ENCODE measurements at places on chromosomes 2 and 18.

- DNase-seq, result no peak
Observed at GRCh38 chr2:95005726-95006125, 19.8 kb upstream of the MAL start.

DNA sequence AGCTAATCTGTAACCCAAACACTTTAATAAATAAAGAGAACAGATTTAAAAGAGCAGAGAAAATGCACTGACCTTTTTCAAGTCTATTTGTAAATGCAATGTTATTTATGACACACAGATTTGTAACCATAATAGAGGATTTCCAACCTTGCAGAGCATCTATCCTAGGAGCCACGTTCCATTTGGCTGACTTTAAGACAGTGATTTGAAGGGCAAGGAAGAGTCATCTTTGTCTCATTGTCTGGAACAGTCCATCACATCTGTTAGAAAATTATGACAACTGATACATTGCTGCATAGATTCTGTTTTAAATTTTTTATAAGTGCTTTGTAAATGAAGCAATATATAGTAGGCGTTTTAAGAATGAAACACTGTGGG, 90.8 kb upstream of the L3MBTL4 start:
- DNase-seq, result no peak

DNA sequence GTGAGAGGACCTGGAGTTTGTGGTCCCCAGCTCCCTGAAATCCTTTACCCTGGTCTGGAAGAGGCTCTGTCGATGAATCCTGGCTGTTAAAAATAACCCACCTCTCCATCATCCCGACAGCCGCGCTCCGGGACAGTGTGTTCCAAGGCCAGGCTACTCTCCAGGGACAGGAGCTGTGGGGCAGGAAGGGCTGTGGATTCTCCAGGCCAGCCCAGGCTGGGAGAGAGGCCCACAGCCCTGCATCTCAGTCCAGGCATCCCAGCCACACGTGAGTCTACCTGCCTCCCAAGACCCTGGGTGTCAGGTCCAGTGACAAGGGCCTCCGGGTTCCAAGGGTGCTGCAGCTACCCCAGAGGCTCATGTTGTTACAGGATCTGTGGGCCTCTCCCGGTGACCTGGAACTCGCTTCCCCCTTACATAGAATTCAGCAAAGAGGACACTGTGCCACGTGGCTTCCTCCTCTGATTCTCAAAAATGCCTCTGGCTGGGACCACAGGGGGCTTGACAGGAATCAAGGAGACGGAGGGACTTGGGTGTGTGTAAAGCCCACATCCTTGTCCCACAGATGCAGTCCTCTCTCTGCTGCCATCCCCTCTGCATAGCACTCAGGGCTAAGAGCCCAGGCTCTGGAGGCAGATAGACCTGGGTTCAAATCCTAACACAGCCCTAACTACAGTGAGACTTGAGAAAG, 17.3 kb downstream of the ADRA2B start:
- DNase-seq, result no peak

GRCh38 chr2:36561237-36561944, 36.6 kb downstream of the FEZ2 start:
- peak; percentile 67 for DNase-seq

- DNase-seq, result no peak
Observed at GRCh38 chr2:99200076-99200800, 19.3 kb downstream of the MRPL30 start.

DNA sequence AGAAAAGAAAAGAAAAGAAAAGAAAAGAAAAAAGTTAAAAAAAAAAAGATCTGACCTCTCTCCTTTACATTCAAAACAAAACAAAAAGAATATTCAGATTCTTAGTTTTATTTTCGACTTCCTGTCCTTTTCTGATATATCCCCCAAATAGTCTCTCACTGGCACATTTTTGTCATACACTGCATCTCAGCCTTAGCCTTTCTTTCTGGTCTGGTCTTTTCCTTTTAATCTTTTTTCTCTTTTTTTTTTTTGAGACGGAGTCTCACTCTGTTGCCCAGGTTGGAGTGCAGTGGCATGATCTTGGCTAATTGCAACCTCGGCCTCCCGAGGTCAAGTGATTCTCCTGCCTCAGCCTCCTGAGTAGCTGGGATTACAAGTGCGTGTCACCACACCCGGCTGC, 1.6 kb upstream of the RIOK3 start:
- DNase-seq, result no peak

DNA sequence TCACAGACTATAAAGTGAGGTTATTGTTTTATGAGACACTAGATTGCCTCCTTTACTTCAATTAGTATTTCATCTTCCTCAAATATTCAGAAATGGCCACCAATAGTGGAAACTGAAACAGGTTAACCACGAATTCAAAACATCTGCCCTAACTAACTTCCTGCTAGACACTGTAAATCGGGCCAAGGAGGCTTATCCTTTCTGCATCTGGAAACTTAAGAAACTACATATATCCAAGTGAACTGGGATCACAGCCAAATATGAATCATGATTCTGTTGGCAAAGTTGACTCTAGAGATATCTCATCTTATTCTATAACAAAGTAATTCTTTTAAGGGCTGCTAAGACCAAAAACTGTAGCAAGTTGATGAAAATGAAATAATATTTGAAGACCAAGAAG, 136.6 kb upstream of the ZC3H15 start:
- DNase-seq, result peak; percentile 45

GRCh38 chr2:75035444-75036353, 77.3 kb downstream of the POLE4 start:
- no peak for DNase-seq

DNA sequence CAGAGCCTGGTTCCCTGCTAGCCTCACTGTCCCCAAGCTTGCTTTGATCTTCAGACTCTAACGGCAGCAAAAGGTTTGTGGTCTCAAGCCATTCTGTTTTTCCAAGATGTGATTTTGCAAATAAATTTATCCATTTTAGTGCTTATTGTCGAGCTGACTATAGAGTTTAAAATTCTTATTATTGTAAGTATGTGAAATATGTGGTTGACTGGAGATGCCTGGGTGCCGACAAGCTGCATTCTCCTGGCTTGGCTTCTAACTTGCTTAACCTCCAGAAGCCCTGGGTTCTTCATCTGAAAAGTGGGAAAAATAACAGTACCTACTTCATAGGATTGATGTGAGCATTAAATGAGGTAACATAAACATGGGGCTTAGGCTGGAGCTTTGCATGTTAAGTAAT, 9.9 kb upstream of the EDAR start:
- DNase-seq, result peak; percentile 17

- no peak for DNase-seq
Observed at GRCh38 chr18:44156126-44156525, 524.6 kb upstream of the SETBP1 start.

DNA sequence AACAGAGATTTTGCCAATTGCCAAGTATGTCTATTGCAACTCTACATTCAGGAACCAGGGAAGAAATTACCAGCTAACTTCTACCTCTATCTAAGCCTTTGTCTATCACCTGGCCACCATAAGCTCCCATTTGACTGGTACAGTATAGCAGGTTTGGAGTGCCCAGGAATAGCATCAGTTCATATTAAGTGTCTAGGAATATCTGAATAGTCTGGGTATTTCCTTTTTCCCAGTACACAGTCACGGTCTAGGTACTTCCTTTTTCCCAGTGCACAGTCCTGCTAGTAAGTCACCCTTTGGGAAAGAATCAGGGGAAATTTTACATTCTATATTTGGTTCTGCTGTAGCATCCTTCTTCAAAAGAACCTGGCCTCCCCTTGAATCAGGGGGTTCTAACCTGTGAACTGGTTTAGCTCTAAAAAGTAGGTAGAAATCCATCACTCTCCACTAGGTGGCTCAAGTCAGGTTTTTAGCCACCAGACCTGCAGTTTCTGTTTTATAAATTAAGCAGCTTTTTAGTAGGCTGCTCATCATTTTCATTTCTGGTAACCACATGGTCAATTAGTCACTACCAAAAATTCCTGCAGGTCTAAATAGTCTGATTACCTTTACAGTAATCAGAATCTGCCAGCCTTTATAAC, 49.3 kb upstream of the DNAJC10 start:
- no peak for DNase-seq

GRCh38 chr2:155033652-155034051, 335.2 kb downstream of the KCNJ3 start:
- DNase-seq, result no peak

DNA sequence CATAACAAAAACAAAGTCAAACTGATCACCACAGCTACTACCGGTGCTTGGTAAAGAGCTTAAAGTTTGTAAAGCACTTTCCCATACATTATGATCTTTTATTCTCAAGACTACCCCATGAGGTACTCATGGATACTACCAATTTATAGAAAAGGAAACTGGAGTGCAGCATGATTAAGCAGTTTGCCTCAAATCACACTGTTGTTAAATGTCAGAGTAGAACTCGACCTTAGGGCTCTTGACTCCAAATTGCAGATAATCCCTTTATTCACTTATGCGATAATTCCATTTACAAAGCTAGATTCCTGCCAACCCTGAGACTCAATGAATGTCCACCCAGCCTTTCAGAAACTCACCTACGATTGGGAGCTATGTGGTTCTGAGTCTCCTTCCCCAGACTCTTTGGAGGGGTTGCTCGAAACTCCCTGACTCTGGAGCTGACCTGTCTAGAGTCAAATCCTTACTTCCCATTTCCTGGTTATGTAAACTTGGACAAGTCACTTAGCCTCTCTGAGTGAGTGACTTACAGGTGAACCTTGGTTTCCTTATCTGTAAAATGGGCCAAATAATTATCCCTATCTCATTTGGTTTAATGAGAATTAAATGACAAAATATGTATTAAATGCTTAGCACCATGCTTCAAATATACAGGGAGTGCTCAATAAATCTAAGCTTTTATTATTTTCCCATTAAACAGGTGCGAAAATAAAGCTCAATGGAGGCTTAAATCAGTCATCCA, 47.4 kb downstream of the PSD4 start:
- no peak for DNase-seq

DNA sequence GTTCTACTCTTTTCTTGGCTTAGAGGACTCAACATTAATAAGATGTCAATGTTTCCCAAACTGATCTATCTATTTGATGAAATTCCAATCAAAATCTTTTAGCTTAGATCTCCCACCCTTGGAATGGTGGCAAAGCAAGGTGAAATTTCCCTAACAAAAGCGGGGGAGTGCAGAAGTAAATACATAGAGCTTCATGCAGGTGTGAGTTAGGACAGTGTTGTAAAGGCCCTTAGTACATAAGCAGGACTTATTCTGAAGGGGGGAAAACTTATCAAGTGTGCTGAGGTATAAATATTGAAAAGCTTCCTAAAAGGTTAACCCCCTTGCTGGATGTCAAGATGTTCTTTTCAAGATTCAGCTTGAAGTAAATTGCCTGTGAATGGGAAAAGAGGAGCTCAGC, 608.6 kb upstream of the CELF4 start:
- no peak for DNase-seq

DNA sequence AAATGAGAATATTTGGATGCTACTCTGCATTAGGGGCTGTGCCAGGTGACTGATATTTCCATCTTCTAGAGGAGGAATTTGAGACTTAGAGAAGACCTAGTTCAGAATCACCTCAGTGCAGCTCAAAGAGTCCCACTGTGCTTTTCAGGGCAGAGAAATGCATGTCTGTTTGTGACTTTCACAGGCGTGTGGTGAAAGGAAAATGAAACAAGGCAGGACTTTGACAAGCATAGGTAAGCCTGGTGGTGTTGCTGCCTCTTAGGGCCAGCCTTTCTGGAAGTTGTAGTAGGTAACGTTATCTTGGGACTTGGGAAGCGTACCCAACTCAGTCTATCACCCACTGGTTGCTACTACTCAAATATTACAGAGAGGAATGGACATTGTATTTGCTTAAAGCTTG, 2.6 kb downstream of the GPR39 start:
- DNase-seq, result no peak

GRCh38 chr2:127034883-127035611, 71.9 kb downstream of the BIN1 start:
- no peak for DNase-seq

GRCh38 chr2:104701411-104701911, 152.5 kb upstream of the POU3F3 start:
- DNase-seq, result no peak

DNA sequence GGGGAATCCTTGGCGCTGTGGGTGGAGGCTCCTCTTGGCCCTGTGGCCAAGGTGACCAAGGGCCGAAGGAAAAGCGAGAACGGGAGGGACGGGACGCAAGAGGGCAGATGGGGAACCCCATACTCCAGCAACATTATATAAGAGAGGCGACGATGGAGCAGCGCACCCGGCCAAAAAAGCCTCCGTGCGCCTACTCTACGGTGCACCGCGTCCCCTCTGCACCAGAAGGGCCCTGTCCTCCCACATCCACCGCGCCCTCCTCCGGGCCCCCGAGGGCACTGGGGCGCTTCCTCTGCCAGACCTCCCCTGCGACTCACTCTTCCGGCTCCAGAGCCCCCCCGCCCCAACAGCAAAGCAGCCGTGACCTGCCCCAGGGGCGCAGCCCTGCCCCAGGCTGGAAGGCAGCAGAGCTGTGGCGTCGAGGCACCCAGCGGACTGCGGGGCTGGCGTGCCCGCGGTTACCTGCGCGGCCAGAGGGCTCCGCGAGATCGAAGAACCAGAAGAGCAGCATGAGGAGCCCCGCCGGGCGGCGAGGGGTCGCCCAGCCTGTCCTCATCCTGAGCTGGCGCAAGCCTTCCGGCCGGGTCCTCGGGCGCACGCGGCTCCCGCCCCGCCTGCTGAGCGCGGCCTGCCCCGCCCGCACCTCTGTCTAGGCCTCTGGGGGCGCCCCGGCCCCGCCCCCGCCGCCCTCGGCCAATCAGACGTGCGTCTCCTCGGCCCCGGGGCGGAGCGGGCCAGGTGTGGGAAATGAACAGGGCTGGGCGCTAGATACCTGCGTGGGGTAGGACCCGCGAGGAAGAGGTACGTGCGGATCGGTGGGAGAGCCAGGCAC, 106.3 kb upstream of the CD302 start:
- no peak for DNase-seq

GRCh38 chr18:23977719-23978483, 36.7 kb upstream of the TTC39C start:
- DNase-seq, result no peak

GRCh38 chr18:66874812-66875474, 271.1 kb upstream of the CDH19 start:
- DNase-seq, result no peak

- no peak for DNase-seq
Observed at GRCh38 chr2:203209538-203209937, 29.3 kb upstream of the CYP20A1 start.
